Lung microvascular endothelial cell (primary cell): ENCODE measurements at places on chromosomes 2 and 18. TPM values are rescaled to one million over a fixed set of nuclear protein-coding genes. Genes with fewer than 3 reads are reported as not detected.

GRCh38 chr2:223460774-223461211, 141.4 kb downstream of the SCG2 start:
- peak; percentile 72 for DNase-seq

GRCh38 chr18:53033128-53033527, 693.1 kb downstream of the DCC start:
- no peak for DNase-seq

DNA sequence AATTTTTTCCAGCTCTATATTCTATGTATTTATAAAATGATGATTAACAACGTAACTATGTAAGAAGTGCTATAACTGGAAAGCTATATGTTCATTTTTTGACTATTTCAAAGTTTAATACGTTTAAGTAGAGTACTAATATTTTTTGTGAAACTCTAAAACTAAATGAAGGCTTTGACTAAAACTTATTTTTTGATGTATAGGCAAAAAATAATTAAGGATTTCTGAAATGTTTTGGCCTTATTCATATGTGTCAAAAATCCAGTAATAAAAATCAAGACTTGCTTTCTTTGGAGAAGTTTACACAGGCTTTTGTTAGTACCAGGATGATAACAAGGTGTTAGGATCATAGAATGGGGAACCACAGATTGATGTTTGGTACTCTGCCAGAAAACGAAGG, 58.2 kb upstream of the ZEB2 start:
- DNase-seq, result no peak

GRCh38 chr2:170371231-170371998, 193.5 kb downstream of the MYO3B start:
- no peak for DNase-seq

- DNase-seq, result peak; percentile 70
Observed at GRCh38 chr2:119753041-119753929, 6.4 kb upstream of the PTPN4 start.

DNA sequence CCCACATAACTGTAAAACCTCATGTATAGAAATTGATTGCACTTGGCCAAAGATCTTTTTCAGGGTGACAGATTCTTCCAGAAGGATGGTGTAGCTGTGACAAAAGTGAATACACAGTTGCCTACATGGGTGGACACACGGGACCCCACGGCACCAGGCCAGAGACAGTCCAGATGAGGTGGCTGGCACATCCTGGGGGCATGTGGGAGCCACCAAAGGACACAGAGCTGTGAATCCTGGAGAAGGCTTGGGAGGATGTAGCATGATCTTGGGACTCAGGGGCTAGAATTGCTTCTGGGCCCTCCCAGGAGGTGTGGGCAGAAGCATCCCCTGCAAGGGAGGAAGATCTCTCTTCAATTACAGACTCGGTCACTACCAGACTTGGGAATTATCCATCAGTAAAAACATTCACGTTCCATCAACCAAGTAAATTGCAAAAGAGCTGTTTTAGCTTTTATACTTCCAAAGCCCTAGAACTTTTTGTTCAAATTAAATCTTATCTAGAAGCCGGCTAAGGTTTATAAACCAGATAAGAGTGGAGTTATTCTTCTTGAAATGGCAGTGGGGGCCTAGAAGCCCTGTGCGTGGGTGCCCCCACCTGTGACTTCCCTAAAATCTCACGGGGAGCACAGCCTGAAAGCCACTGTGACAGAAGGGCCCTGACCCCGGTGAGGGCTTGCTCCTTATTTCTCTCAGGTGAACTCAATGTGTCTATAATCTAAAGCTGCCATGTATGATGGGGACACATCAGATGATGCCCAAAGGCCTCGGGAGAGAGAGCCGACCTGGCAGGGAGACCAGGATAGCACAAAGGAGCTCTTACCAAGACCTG, 81.7 kb downstream of the SEPTIN10 start:
- no peak for DNase-seq

GRCh38 chr2:176158186-176158591, 1.1 kb downstream of the HOXD3 start:
- no peak for DNase-seq

DNA sequence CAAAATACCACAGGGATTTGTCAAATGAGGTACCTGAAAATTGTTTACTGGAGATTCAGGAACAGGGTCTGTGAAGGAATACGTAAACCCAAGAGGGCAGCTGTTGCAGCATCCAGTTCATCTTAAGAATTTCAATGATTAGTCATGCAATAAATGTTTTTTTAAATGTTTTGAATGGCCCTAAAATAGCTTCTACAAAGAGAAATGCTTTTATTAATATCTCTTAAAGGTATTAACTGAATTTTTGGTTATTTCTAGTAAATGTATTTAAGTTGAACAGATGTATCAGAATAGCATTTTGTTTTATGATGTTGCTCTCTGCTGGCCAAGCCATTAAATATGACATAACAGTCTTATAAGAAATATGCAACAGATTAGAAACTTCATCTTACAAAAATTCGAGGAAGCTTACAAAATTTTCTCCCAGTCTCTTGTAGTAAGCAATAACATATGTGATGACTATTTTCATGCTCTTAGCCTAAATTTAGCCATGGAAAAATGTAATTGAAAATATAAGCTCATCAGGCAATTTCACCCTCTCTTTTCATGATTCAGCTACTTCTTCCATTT, 863.9 kb downstream of the SUCLG1 start:
- DNase-seq, result no peak

GRCh38 chr18:46456691-46457090, 200.3 kb downstream of the LOXHD1 start:
- DNase-seq, result no peak

GRCh38 chr18:22223254-22223964, 54.0 kb downstream of the GATA6 start:
- DNase-seq, result no peak

GRCh38 chr18:73264562-73264921, 396.8 kb upstream of the NETO1 start:
- DNase-seq, result no peak

DNA sequence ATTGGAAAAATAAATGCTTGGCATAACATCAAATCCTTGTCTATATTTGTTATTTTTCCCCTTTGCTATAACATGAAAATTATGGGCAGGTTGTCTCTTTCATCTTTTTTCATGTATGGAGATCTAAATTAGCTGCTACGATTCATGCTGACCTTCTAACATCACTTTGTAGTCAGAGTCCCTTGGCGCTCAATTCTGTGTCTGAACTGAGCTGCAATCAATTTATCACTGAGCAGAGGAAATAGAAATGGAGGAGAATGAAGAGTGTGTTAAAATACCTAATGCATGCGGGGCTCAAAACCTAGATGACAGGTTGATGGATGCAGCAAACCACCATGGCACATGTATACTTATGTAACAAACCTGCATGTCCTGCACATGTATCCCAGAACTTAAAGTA, 168.9 kb downstream of the CDH7 start:
- DNase-seq, result no peak

- no peak for DNase-seq
Observed at GRCh38 chr2:219886615-219887014, 259.2 kb downstream of the SLC4A3 start.

DNA sequence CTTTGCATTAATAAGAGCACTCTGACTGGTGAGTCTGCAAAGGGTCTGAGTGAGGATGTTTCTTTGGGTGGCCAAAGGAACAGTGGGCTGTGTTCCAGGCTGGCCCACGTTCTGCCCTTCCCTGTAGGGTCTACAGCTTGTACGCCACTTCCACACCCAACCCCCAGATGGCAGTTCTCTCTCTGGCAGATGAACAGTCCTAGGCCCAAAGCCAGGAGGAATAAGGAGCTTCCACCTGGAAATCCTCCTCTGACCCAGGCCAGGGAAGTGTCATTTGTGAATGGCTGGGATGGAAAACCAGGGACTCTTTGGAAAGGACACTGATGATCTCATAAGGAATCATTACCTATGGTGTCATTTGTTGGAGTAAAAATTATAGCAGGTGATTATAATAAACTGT, 6.6 kb downstream of the OTOF start:
- DNase-seq, result no peak

- peak; percentile 11 for DNase-seq
Observed at GRCh38 chr2:127857265-127857808, 618 bp downstream of the POLR2D start.

GRCh38 chr2:113216891-113217454, 43.2 kb downstream of the PSD4 start:
- no peak for DNase-seq

- no peak for DNase-seq
Observed at GRCh38 chr18:59657012-59657411, 40.2 kb downstream of the CCBE1 start.

GRCh38 chr2:102508863-102509262, 35.8 kb downstream of the SLC9A4 start:
- DNase-seq, result peak; percentile 57

DNA sequence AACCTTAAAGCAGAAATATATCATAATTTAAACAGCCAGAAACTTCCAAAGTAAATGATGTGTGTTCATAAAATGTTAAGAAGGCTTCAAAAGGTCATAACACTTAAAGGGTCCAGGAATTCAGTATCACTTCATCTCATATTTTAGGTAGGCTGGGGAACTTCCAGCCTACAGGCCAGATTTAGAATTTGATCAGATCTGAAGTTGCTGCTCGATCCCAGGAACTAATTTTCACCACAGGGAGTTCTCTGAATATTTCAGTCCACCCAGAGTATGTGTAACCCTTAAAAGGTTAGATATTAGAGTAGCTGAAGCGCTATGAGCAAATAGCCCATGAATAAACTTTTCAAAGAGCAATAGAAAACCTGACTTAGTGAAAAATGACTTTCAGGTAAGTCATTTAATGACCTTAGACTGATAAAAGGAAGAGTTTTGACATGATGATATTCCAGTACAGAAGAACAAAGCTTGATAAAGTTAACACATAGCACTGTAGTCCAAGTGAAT, 1.7 kb downstream of the WIPF1 start:
- no peak for DNase-seq

DNA sequence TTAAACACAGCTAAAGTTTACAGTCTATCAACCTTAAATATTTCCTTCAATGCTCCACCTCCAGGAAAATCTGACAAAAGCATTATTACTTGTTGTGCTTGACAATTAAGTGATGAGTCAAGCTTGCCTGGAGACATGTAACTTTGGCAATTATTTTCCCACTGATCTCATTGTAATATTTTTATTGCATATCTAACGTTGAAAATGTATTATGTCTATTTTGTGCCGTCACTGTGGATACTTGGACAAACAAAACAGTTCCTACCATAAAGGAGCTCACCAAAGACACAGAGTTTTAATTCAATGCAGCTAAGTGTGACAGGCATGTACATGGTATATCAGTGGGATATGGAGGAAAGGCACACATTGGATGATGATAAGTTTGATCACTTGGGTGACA, 24.7 kb downstream of the RNF103 start:
- DNase-seq, result peak; percentile 11

DNA sequence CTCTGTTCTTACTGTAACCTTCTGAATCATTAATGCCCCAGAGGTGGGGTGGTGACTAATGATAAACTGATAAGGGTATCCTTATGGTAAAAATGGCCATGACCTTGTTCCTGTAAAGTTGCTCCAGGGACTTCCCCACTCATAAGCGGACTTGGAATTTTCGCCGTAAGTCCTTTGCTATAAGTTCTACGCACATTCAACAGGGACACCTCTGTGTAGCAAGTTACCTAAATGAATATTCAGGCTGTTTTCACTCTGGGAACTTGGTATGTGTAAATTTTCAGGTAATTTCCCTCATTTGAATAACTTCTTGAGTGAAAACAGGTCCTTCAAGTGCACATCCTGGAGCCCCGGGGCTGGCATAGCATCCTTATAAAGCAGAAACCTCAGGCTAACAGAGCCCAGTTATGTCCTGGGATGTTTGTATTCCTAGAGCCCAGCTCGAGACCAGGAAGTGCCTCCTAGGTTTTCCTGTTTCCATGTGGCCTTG, 9.4 kb upstream of the AGFG1 start:
- DNase-seq, result no peak

DNA sequence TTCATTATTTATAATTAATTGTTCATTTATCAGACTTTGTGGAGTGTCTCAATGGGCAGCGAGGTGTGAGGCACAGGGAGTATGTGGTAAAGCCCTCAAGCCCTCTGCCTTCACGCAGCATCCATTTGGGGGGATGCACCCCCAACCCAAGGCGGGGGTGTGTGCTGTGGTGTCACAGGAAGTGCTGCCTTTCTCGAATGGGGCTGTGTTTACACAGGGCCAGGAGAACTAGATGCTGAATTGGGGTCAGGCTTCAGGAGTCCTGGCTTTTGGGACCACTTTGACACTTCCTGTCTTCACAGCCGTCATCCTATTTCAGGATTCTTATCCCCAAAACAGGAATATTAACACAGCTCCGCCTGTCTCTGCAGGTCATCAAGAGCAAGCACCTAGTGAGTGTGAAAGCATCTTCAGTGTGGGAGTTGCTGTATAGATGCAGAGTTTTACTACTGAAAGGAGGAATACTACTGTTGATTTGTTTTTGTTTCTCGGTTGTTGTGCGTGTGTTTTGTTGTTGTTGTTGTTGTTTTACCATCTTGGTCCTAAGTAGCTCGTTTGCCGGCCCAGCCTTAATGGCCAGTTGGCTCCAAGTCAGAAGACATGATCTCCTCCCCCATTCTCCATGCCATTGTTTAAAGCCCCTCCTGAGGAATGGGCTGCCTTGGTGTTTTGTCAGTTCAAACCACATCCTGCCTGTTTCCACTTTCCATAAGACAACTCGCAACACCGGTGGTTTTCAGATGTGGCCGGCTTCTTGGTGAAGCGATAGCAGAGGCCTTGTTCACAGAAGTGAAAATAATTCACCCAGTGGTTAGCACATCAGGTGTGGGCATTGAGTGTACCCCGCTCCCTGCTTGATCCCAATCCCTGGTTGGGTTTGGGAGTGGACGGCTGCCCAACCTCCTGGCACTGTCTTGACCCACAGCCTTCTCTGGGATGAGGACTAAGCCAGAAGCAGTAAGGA, 221.3 kb downstream of the BCL2 start:
- no peak for DNase-seq

The RIF1 gene
- 17.9 and 24.8 TPM in 2 replicates for total RNA-seq

The IRS1 gene
- under 0.01 TPM in 2 replicates for total RNA-seq

The DSG2 gene
- 1.7 and 5.8 TPM in 2 replicates for total RNA-seq

The USP40 gene
- 15.5 and 19.2 TPM in 2 replicates for total RNA-seq

The PCARE gene
- total RNA-seq, result not detected in 2 replicates

The LOXL3 gene
- 0.65 and 1.2 TPM in 2 replicates for total RNA-seq

The NYAP2 gene
- not detected in 2 replicates for total RNA-seq

The UGT1A7 gene
- not detected in 2 replicates for total RNA-seq

The SLC8A1 gene
- total RNA-seq, result under 0.01 and 0.44 TPM in 2 replicates

The CRYBA2 gene
- not detected in 2 replicates for total RNA-seq

The C2orf92 gene
- 0.79 and 1.1 TPM in 2 replicates for total RNA-seq

The ZSWIM2 gene
- not detected in 2 replicates for total RNA-seq

The ERICH2 gene
- not detected in 2 replicates for total RNA-seq

The NPPC gene
- 0.20 TPM in 1 of 2 replicates, not detected in the other for total RNA-seq

The KLHL41 gene
- total RNA-seq, result under 0.01 and 0.20 TPM in 2 replicates

The ALK gene
- total RNA-seq, result not detected in 2 replicates

The EIF2AK3 gene
- 9.8 and 11.7 TPM in 2 replicates for total RNA-seq

The SPOPL gene
- 9.2 and 11.7 TPM in 2 replicates for total RNA-seq

The CAVIN2 gene
- 252 and 394 TPM in 2 replicates for total RNA-seq

The MYO3B gene
- not detected in 2 replicates for total RNA-seq

The IMPACT gene
- total RNA-seq, result 16.6 and 17.7 TPM in 2 replicates

The EPHA4 gene
- total RNA-seq, result 0.60 and 2.2 TPM in 2 replicates
